H9 (cell line): ENCODE measurements at places on chromosomes 13 and 19. TPM values are rescaled to one million over a fixed set of nuclear protein-coding genes. Genes with fewer than 3 reads are reported as not detected.
A peak's percentile ranks its signal among the peaks of the same experiment; 100 is the strongest.

Gene GALP
- total RNA-seq: not detected in 2 replicates

Gene SAMD1
- total RNA-seq: 104 and 108 TPM in 2 replicates

DNA sequence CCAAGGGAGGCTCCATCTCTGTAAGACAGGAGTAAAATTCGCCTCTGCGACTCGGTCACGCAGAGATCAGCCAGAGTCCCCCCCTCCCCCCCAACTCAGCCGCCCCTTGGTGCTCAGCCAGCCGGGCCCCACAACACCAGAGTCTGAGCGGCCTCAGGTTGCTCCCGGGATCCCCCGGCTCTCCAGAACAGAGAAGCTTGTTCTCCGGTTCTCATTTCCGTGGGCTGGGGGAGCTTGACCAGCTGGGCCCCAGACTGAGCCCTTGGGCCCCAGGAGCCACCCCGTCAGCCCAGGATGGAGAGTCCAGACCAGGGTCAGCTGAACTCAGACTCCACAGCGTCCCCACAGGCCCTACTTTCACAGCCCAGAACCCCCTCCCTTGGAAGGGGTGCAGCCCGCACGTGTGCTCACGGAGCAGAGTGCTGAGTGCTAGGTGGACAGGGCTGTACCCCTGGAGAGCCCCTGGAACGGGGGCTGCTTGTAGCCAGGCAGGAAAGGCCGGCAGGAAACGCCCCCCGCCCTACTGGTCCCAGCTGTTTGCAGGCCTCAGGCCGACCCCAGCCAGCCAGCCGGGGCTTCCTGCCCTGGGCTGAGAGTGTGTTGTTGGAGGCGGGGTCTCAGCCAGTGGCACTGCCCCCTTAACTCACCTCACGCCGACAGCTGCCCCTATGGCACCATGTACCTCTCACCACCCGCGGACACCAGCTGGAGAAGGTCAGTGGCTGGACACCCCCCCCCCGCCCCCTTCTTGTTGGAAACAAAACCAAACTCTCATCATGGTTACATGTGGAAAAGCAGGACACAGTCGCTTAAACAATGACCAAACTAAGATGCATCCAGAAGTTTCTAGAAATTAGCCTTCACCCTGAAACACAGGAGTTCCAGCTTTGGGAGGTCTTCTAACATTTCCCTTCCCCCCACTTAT is 44.4 kb downstream of the COMP start:
- DNase-seq: peak; percentile 65
- H3K4me3 ChIP-seq: no peak overlapping the region
- no peaks in the 10 kb centered on the region for H3K27me3 ChIP-seq
- H3K4me1 ChIP-seq: no peaks in the 10 kb centered on the region

GRCh38 chr19:35149463-35149862 is 5.1 kb upstream of the FXYD5 start:
- H3K4me3 ChIP-seq: no peak overlapping the region
- peaks cover 5% of the 10 kb centered on the region; the same call in 1 of the 2 replicates for H3K36me3 ChIP-seq
- H3K27ac ChIP-seq: no peak overlapping the region
- H3K27me3 ChIP-seq: no peaks in the 10 kb centered on the region
- H3K4me1 ChIP-seq: peaks cover 10% of the 10 kb centered on the region; the same call in 1 of the 2 replicates

DNA sequence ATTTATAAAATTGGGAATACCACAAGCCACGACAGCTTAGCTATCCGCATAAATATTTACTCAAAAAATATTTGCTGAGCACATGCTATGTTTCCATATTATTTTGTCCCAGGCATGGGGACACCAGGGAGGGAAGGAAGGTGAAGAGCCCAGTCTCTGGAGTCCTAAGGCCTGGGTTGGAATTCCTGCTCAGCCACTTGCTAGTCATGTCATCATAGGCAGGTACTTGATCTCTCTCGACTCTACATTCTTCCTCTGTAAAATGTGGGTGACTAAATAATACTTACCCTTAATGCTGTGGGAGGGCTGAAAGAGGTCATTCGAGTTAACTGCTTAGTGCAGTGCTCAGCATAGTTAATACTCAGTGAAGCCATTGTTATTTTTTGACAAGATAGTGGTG is 4.3 kb upstream of the RNASEH2B start:
- no peak for DNase-seq
- no peak overlapping the region for H3K27ac ChIP-seq
- H3K4me1 ChIP-seq: no peaks in the 10 kb centered on the region
- no peaks in the 10 kb centered on the region for H3K36me3 ChIP-seq

- H3K27ac ChIP-seq: no peak overlapping the region
- H3K27me3 ChIP-seq: no peaks in the 10 kb centered on the region
- DNase-seq: no peak
- no peak overlapping the region for H3K4me3 ChIP-seq
These were observed 199.5 kb downstream of the ATP8A2 start for GRCh38 chr13:25571237-25571636.

DNA sequence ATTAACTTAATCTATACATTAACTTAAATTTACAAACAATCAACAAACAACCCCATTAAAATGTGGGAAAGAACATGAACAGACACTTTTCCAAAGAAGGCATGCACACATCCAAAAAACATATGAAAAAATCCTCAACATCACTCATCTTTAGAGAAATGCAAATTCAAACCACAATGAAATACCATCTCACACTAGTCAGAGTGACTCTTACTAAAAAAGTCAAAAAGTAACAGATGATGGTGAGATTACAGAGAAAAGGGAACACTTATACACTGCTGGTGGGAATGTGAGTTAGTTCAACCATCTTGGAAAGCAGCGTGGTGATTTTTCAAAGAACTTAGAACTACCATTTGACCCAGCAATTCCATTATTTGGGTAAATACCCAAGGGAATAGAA is 759.2 kb upstream of the SLITRK1 start:
- peaks cover 2% of the 10 kb centered on the region; the same call in 2 of the 3 replicates for H3K36me3 ChIP-seq
- H3K4me3 ChIP-seq: no peak overlapping the region
- H3K27me3 ChIP-seq: no peaks in the 10 kb centered on the region
- no peaks in the 10 kb centered on the region for H3K4me1 ChIP-seq

- no peaks in the 10 kb centered on the region for H3K36me3 ChIP-seq
- DNase-seq: no peak
- H3K4me1 ChIP-seq: no peaks in the 10 kb centered on the region
- H3K4me3 ChIP-seq: no peak overlapping the region
- no peak overlapping the region for H3K27ac ChIP-seq
- no peaks in the 10 kb centered on the region for H3K27me3 ChIP-seq
These were observed 17.9 kb upstream of the FBL start for GRCh38 chr19:39864118-39864517.

- H3K4me3 ChIP-seq: peak overlapping the region; percentile 84
- no peaks in the 10 kb centered on the region for H3K27me3 ChIP-seq
- H3K27ac ChIP-seq: no peak overlapping the region
- no peaks in the 10 kb centered on the region; the same call in 1 of the 2 replicates for H3K4me1 ChIP-seq
These were observed 783 bp downstream of the RHPN2 start for GRCh38 chr19:33063753-33064457.

DNA sequence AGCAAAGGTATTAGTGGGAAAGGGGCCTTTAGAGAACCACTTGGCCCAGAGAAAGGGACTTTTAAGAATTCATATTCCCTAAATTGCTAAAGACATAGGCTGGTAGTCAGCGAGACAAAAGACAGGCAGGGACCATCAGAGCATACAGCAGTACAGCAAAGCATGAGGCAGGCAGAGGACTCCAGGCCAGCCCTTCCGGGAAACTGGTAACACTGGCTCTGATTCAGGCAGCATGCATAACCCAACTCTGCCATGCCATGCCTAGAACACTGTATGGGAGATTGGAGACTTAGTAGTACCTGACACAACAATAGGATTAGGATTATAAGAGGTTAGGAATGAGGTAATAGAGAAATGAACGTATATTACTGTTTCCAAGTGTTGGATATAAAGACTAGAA is 34.9 kb downstream of the CAB39L start:
- peaks cover 7% of the 10 kb centered on the region for H3K4me1 ChIP-seq
- H3K4me3 ChIP-seq: no peak overlapping the region
- H3K36me3 ChIP-seq: no peaks in the 10 kb centered on the region
- DNase-seq: no peak
- H3K27ac ChIP-seq: no peak overlapping the region
- peaks cover 16% of the 10 kb centered on the region; the same call in 1 of the 2 replicates for H3K27me3 ChIP-seq
